ENCODE measurements at places on chromosomes 5 and 9.

DNA sequence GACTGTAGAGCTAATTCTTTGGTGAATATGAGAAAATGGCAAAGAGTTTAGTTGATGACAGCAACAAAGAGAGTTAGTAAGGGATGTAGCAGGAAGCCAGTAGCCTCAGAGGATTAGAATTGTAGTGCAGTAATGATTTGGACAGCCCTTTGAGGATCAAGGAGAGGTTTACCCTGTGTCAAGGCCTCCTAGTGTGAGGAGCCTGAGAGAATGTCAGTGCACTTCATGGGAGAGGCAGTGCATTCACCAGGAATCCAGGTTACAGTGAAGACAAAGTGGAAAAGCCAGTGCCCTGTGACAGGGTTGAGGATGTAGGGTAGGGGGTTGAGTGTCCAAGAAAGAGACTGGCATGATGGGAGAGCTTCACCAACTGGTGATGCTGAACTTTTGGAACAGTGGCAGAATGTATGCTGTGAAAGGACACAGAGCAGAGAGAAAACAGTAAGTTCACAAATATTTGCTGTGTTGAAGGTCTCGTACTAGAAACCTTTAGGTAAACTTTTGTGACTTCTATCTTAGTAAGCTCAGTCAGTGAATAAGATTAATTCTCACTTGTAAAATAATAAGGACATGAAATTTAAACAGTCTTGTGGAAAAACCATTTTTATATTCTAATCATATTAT lies 27.3 kb downstream of the NLN start:
- no peak for DNase-seq

- no peak for DNase-seq
These were observed 126.2 kb downstream of the SAXO1 start for GRCh38 chr9:18906656-18907395.

GRCh38 chr5:176664479-176664878 lies 17.2 kb downstream of the TSPAN17 start:
- no peak for DNase-seq

GRCh38 chr9:116209414-116210116 lies 56.0 kb downstream of the PAPPA start:
- DNase-seq: no peak

DNA sequence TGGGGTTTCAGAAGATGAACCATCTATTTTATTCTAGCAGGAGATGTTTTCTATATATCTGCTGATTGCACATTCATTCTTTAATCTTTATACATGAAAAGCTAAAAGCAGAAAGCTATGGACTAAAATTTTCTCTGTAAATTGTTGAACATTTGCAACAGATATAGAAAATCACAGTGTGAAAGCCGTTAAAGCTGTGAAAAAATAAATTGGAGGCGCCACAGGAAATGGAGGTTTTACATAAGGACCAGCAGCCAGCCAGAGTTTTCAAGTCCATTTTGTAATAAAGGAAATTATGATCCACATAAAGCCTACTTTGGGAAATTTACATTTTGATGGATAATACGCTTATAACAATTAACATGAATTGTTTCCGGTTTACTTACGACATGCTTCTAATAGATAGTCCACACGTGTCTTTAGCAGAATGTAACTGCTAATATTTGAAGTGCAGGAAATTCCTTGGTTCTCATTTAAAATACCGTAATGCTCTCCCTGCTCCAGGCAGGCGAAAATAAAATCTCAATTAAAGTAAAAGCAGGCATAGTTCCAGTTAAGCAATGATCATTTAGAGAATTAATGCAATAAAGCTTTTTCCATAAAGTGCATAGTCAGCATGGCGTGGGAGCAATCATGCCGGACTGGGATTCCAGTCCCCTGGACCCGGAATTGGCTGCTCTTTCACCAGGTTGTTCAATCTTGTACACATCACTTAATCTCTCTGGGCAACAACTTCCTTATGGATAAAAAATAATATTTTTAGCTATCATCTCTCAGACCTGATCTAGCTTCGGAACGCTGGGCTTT lies 445.4 kb downstream of the ZNF608 start:
- DNase-seq: no peak

DNA sequence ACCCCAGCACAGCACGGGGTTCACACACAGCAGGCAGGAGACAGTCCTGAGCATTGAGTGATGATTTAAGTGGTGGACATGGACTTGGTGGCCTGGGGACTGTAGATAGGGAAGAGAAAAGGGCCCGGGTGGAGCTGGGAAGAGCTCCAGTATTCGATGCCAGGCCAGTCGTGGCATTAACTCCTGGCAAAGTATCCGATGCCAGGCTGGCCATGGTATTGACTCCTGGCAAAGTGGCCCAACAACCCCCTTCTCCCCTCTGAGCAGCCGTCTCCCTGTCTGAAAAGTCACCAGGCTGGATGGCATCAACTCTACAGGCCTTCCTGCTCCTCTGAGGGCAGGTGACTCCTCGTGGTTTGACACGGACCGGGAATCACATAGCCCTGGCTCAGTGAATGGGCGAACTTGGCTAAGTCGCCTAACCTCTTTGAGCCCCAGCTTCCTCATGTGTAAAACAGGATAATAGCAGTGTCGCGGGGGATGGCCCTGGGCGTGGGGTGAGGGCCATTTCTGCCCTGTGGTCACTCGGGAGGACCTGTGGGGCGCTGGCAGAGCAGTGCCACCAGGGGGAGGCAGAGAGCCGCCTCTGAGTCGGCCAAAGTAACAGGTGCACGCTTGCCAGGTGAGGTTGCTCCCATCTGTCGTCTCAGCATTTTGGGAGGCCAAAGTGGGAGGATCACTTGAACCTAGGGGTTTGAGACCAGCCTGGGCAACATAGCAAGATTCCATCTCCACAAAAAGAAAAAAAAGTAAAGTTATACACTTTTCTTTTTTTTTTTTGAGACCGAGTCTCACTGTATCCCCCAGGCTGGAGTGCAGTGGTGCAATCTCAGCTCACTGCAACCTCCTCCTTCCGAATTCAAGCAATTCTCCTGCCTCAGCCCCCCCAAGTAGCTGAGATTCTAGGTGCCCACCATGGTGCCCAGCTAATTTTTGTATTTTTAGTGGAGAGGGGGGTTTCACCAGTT lies 5.7 kb upstream of the SEC16A start:
- DNase-seq: peak; percentile 93
